ENCODE measurements at places on chromosomes 5 and 9.

- DNase-seq = no peak
These were observed 339.7 kb upstream of the IRX4 start for GRCh38 chr5:2222246-2222992.

GRCh38 chr9:72905514-72906480, 47.1 kb downstream of the ALDH1A1 start:
- DNase-seq = no peak

- no peak for DNase-seq
These were observed at the start of gene CTXN3 for GRCh38 chr5:127649018-127649439. CTXN3 (plus strand) TSS chr5:127649082; CDS start chr5:127657522, 8,440 bp downstream.

DNA sequence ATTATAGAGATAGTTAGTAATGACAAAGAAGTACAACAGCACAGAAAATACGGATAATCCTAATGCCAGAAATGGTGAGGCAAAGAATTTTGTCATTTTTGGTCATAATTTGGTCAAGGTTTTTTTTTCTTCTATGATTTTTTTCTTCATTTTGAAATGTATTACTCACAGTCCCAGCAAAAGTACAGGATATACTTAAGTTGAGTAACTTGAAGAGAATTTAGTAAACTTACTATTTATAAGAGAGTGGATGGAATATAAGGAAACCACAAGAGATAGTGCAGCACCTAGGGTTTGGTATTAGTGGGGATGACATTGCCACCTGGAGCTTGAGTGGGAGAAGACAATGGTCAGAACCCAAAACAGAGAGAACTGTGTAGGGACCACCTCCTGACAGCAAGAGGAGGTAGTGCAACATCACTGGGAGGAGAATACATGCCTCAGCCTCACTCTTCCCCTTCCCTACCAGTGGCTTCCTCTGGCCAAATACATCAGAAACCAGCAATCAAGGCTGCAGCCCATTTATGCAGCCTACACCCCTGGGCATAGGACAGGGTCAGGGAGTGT, 434.5 kb upstream of the TRPC7 start:
- DNase-seq = no peak

GRCh38 chr5:98468188-98468869, 305.1 kb upstream of the RGMB start:
- DNase-seq = no peak

DNA sequence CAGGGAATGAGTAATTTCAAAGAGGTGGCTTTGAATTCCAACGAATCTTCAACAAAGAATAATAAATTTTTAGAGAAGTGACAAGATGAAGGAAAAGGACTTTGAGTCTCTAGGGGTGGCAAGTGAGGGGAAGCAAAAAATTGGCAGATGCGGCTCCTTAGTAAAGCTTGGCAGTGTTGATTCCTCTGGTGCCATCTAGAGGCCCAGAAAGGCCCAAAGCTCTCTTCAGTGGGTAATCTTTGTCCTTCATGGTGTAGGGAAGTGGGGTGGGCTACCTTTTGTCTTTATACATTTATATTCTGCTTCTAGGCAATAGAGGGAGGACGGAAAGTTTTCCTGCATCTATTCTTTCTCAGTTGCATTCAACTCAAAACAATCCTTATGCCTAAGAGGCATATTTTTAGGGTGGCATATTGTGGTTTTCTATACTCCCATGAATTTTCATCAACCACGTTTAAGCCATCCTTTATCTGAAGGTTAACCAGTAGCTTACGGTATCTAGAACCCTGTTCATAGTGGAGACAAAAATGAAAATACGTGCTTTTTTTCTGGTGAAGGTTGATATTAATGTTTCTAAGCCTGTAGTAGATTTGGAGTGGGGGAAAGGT, 17.5 kb upstream of the ROPN1L start:
- peak; percentile 54 for DNase-seq

DNA sequence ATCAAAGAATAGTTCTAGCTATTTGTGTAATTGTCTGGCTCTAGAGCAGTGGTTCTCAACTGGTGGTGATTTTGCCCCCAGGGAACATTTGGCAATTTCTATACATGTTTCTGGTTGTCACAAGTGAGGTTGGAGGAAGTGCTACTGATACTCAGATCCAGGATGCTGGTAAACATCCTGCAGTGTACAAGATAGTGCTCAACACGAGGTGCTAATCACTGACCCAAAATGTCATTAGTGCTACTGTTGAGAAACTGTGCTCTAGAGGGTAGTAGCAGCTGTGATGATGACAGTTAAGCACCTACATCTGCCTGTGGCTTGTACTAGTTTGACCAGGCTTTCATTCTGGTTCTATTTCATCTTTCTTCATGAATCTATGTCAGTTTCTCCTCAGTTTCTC, 22.1 kb downstream of the LRRC19 start:
- peak; percentile 28 for DNase-seq

DNA sequence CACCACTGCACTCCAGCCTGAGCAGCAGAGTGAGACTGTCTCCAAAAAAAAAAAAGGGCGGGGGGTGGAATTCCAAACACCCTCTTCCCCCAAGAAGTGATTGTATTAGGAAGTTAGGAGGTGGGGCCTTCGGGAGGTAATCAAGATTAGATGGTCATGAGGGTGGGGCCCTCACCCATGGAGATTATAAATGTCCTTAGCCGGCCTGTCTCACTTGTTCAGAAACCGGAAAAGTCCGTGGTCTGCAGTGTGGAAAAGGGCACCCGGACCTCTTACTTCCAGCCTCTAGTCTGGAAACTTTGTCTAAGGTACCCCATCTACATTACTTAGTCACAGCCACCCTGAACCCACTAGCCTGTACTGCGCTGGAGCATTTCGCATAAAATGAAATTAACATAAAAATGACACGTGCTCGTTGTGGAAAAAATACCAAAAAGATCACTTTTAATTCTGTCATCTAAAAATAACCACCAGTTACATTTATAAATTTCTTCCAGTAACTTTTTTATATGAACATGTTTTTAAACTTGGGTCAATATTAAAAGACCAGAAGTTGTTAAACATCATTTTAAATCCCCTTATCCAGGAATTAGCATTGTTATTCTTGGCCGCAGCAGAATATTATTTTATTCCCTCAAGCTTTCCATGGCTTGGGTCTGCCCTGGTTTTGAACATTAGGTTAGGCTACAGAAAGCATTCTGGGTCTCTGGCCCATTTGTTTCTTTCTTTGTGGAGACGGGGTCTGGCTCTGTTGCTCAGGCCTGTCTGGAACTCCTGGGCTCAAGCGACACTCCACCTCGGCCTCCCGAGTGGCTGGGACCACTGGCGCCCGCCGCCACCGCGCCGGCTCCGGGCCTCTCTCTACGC, 1.2 kb upstream of the CKS2 start:
- DNase-seq = peak; percentile 36

DNA sequence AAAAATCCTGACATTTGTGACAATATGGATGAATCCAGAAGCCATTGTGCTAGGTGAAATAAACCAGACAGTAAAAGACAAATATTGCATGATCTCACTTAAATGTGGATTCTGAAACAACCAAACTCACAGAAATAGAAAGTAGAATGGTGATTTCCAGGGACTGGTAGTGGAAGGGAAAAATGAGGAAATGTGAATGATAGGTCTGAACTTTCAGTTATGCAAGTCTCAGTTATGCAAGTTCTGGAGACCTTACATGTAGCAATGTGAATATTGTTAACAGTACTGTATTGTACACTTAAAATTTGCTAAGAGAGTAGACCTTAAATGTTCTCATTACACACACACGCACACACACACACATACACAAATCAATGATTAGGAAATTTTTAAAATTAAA, 84.9 kb downstream of the SLCO4C1 start:
- no peak for DNase-seq

GRCh38 chr9:80320916-80321315, 749.2 kb downstream of the TLE4 start:
- no peak for DNase-seq

DNA sequence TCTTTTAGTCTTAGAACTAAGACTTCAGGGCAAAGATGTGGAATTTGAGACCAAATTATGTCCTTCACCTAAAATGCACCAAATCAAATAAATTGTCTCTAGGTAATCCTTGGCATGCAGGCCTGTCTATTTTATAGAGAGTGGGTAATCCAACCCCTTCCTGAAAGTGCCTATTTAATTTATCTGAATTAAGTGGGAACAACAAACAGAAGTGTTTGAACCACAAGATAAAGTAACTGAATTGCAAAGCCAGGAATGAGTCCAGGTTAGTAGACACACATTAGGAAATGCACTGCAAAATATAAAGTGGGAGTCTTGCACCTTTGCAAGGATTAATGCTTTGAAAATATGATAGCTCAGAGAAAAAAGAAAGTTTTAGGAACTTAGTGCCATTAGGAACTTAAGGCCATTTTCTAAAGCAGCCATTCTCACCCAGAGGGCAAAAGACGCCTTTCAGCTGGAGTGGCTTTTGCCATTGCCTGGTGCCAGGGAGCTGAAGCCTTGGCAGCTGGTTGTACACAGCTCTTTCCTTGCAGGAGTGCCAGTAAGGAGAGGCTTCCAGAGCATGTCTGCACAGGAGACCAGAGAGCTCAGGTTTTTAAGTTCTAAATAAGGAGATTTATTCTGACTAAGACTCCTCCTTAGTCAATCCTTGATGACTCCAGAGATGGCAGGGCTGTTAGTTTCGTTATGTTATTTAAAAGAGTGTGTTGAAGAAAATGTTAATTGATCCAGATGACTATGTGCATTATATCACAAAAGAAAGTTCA, 151.7 kb upstream of the ELL2 start:
- no peak for DNase-seq

- no peak for DNase-seq
These were observed 11.5 kb downstream of the EGFL7 start for GRCh38 chr9:136673975-136674785.

GRCh38 chr5:175569701-175570100, 88.2 kb upstream of the HRH2 start:
- DNase-seq = no peak

GRCh38 chr5:159975462-159976019, 33.4 kb upstream of the TTC1 start:
- no peak for DNase-seq

DNA sequence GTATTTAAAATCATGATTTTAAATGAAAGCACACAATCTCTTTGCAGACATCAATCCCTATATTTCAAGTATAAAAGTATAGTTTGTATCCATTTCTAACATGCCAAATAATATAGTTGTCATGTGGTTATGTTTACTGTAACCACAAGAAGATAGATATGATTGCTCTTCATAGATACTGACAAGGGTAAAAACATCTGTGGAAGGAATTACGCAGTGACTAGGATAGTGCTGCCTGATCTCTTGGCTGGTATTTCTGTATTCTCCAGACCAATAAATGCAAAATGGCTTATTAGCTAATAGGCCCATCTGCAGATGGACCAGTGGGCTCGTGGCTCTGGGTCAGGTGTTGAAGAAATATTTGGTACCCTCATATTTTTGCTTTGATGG, 34.9 kb upstream of the FBN2 start:
- no peak for DNase-seq

DNA sequence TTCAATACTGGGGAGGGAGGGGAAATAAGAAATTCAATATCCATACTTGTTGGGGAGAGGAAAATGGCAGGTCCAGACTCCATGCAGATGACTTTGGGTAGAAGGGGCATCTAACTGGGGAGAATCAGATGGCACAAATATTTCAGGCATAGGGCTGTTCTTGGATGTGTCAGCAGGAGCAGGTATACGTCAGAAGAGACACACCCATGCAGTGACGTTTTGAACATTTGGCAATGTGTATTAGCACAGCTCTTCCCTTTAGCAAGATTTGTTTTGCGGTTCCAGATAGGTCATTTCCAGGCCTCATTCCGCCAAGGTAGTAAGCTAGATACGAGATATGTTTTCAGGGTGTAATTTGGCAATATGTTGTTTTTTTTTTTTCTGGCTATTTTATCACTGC, 187.2 kb upstream of the CDH10 start:
- no peak for DNase-seq

DNA sequence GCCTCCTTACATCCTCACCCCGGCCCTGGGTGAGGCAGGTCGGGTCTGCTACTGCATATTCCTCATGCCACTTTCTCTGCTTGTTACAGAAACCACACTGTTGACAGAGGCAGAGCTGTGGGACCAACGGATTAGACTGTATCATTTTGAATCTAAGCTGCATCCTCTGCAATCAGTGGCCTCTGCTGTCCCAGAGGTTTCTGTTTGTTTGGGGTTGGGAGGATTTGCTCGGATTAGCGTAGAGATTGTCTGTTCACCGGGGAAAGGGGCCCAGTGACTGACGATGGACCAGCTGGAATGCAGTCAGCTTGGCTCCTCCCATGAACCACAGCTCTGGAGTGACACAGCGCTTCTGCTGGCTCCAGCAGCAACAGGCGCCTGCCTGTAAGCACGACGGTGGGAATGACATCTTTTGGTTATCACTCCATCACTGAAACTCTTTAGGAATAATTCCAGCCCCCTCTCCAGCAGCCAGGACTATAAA, 37.3 kb upstream of the ADRA1B start:
- DNase-seq = no peak

DNA sequence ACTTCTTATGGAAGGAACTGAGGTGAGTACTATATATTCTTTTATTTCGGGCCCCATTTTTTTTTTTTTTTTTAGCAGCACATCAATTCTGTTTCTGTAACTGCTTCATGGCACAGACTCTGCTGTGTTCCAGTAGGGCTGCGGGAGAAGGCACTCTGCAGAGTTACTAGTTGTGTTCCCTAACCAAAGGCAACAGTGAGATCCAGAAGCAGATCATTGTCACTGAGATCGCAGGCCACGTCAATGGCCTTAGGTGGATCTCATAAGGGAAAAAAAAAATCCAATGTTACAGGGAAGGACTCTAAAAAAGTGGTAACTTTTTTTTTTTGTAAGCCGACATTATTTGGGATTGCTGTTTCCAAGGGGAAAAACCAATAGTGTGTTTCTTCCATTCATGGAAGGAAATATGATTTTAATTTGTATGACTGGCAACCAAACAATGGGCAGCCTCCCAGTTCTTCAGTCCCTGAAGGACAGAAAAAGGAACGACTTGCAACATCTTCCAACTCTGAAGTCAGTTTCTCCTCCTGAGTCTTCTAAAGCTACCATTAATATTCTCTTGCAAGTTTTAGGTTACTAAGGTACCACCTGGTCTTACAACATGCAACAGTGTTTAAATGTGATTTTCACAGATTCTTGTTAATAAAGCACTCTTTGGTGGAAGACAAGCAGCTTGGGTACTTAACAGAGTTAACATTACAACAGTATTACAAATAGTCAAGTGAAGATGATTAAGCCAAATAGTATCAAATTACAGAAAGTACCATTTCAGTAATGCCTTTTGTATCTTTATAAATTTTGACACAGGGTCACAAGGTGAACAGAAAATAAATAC, 52.8 kb downstream of the HABP4 start:
- DNase-seq = no peak

Data from GM12865 (cell line).